NCI-H82 (cell line): ENCODE measurements at places on chromosomes 1 and 21.

DNA sequence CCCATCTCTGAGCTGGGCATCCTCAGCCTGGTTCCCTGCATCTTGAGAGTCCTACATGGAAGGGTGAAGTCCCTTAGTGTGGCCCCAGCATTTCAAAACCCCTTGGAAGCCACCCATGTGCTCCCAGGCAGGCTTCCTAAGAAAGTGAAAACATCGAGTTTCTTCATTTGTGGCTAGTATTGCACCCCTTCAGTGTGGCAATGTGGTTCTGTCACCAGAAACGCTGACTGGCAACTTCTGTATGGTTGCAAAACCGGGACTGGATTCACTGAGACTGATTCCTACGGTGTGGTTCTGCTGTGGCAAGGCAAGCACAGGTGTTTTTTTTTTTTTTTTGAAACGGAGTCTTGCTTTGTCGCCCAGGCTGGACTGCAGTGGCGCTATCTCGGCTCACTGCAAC is 9.0 kb upstream of the IFNGR2 start:
- no peak for DNase-seq

- no peak for DNase-seq
Observed at GRCh38 chr1:89703469-89703868, 70.5 kb downstream of the LRRC8C start.

DNA sequence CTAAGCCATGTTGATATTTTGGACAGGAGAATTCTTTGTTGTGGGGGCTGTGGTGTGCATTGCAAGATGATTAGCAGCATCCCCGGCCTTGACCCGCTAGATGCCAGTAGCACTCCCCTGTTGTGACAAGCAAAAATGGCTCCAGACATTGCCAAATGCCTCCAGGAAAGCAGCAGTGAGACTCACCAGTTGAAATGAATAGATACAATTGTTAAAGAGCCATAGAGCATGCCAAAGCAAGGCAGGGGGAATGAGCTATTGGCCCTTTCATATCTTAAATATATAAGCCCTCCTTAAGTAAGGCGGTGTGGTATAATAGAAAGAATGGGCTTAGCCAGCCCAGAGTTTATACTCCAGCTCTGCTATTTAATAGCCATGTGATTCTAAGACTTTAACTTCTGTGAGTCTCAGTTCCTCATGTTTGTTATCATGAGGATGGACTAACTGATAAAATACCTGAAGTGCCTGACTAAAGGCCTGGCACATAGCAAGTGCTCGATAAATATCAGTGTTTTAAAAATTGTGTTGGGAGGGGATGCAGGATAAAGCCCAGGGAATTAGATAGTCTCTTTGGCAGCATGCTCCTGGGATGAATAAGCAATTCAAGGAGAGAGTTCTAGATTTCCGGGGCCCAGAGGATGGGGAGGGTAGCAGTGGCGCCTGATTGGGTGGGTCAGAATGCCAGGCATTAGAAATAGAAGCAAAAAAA is 21.1 kb upstream of the RGS4 start:
- no peak for DNase-seq

GRCh38 chr1:227560393-227561173 is 2.8 kb upstream of the ZNF678 start:
- no peak for DNase-seq

DNA sequence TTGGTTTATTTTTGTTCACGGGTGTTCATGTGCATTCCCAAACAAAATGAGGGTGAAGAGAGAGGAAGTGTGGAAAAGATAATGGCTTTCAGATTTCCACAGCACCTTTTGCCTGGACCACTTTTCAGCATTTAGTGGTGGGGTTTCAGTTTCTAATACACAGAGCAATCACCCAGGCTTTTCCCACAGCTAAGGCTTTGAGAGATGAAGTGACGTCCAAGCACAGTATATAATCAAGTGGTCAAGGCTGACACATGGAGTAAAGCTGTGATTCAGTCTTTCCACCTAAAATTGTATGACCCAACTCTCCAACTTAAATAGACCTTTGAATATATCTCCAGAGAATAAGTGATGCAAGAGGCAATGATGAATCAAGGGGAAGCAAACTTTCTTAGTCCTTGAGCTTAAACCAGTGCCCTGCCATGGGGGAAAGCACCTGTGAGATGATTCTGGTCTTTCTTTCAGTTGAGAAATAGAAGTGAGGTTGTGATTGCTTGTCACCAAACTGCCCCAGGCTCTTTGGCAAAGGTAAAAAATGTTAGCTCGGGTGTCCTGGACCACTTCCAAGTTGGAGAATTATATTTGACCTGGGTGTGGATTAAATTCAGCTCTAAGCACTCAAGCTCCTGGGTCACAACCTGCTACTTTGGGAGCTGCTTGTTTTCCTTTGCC is 2.4 kb upstream of the PIK3R3 start:
- DNase-seq: peak; percentile 77
